ENCODE measurements at places on chromosomes 4 and X.

DNA sequence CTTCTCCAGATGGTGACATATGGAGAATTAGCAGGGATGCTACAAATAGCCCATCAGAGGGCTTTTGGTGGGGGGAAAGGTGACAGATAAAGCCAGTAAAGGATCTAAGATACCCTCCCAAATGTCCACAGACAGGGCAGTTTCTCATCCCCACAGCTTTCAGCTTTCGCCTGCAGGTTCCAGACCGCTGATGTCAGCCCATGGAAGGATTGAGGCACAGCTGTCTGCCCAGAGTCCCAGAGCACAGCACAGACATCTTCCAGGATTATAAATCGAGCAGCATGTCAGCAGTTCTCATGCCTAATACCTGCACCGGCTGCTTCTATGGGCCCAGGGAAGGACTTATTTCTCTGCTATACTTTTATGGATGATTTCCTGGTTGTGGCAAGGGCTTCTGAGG is 96.7 kb upstream of the MXRA5 start:
- DNase-seq, result no peak

DNA sequence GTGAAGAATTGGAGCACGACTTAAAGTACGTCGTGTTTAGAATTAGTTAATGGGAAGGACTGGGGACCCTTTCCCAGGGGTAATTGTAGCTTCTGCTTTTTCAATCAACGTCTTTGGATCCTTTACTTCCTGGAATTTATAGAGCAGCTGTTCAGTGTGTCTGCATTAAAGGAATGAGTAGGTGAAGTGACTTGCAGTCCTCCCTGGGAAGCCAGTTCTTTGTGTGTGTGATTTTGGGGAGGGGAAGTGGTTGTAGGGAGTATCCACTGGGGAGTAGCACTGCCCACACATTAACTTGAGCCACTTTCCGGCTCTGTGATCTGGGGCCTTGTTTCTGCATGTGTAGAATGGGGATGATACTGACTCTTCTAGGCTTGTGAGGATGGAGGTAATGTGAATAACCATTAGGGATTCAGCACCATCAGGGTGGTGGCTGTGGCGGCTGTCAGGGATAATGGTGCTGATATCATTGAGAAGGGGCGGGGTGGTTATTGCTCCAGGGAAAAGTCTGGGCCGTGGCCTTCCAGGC is 54.7 kb downstream of the TMEM131L start:
- DNase-seq, result peak; percentile 60

GRCh38 chrX:23557070-23557469 is 110.2 kb upstream of the PRDX4 start:
- no peak for DNase-seq

- DNase-seq, result no peak
These were observed 10.4 kb downstream of the RELL1 start for GRCh38 chr4:37675587-37676290.

DNA sequence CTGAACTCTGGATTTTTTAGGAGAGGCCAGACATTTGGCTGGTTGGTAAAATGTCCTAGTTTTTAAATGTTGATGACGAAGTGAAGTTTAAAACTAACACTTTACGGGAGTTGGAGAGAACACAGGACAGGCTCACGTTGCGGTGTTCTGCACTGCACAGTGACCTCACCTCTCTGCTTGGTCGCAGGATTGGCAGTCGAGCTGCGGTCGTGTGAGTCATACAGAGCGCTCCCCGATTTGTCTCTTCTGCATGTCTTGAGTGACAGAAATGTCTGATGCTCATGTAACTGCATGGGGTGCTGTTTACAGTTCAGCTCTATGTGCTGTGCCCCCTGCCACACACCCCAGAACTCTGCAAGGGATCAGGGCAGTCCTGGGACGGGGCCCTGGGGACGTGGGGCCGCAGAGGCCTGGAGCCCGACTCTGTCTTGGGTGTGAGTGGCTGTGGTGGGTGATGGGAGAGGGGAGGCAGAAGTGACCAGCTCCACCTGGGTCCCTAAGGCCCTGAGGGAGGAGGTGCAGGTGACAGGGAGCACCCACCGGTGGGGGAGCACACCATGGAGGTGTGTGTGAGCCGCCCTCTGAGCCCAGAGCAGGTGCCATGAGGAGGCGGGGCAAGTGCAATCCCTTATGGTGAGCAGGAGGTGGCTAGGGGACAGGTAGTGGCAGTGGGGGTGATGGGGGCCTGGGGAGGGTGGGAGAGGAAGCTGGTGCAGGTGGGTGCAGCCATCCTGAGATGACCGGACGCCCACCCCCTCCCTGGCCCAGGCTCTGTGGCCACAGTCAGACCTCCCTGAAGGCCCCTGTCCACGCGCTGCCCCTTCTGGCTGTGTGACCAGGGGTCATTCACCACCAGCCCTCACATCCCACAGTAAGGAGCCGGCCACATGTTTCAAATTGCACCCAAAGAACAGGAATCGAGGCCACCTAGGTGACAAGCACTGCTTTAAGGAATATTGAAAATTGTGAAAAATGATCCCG is 77.9 kb upstream of the ADRA2C start:
- DNase-seq, result no peak

DNA sequence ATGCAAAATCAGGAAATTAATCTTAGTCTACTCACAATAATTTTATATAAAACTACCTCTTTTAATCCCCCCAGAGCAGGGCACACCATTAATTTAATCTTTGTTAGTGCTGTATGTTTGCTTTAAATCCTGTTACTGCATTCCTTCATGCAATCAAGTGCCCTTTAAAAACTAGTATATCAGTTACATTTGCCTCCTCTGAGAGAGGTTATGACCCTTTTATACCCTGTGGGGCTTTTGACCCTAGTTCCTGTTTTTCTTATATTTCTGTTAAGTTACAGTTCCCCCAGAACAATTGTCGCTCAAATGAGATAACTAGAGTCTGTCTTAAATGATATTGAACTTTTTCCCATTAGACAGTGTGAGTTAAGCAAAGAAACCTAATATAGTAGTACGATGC is 46.2 kb downstream of the GPC4 start:
- DNase-seq, result no peak

GRCh38 chrX:42466332-42467046 is 311.5 kb downstream of the PPP1R2C start:
- no peak for DNase-seq

DNA sequence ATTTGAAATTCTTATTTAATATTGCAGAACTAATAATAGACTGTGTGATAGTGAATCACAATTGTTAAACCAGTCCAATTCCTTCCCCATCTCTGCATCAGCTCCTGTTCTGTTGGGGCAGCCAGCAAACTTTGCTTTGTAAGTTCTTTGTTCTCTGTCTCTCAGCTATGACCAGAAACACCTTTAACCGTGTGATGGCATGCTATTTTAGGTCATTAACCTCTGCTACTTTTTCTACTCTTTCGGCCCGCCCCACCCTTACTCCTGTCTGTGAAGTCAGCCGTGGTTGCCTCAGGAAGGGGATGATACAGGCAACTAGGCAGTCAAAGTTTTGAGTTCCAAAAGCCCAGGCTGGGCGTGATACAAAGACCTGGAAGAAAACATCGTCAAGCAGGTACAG is 51.3 kb upstream of the EGFL6 start:
- DNase-seq, result no peak

DNA sequence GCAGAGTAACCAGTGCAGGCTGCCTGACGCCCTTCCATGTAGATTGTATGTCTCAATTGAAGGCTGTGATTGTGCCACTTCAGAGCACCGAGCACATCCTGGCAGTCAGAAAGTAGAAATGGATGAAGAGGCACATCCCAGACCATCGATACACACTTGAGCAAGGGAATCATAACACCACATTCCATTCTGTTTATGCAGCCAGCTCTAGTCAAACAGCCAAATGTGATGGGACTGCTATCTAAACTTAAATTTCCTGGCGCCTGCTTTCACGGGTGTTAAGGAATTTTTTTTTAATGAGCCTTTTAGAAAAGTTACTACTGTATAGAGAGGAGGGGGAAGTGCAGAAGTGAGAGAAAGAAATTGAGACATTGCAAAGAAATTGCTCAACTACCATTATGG is 84.4 kb downstream of the PPARGC1A start:
- no peak for DNase-seq

GRCh38 chrX:40646489-40647306 is 663 bp downstream of the CXorf38 start:
- DNase-seq, result peak; percentile 16

DNA sequence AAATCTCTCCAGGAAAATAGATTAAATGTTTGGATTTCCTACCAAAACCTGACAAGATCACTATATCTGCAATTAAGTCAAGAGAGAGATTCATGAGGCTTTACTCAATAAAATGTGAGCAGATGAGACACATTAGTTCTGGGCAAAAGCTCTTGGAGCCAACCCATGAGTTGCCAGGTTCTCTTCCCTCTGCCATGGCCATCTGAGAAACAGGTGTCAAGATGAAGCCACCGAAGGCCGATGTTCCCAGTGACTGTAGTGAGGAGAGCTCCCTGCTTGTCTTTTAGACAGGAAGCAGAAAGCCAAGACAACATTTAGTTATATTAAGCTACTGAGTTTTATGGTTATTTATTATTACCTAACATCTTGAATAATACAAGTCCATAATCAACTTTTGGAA is 1068.7 kb downstream of the STPG2 start:
- no peak for DNase-seq

- no peak for DNase-seq
These were observed 163.3 kb downstream of the PTCHD1 start for GRCh38 chrX:23497919-23498318.

GRCh38 chr4:119106036-119107000 is 29.3 kb upstream of the MYOZ2 start:
- no peak for DNase-seq

GRCh38 chr4:15488136-15488535 is 18.5 kb downstream of the CC2D2A start:
- no peak for DNase-seq

- DNase-seq, result no peak
These were observed 851.4 kb downstream of the TRAM1L1 start for GRCh38 chr4:116233971-116234370.

GRCh38 chr4:94933799-94934198 is 176.0 kb downstream of the BMPR1B start:
- no peak for DNase-seq

GRCh38 chr4:80062527-80062926 is 10.5 kb downstream of the ANTXR2 start:
- DNase-seq, result no peak

- no peak for DNase-seq
These were observed 169.9 kb upstream of the HAND2 start for GRCh38 chr4:173699841-173700475.

DNA sequence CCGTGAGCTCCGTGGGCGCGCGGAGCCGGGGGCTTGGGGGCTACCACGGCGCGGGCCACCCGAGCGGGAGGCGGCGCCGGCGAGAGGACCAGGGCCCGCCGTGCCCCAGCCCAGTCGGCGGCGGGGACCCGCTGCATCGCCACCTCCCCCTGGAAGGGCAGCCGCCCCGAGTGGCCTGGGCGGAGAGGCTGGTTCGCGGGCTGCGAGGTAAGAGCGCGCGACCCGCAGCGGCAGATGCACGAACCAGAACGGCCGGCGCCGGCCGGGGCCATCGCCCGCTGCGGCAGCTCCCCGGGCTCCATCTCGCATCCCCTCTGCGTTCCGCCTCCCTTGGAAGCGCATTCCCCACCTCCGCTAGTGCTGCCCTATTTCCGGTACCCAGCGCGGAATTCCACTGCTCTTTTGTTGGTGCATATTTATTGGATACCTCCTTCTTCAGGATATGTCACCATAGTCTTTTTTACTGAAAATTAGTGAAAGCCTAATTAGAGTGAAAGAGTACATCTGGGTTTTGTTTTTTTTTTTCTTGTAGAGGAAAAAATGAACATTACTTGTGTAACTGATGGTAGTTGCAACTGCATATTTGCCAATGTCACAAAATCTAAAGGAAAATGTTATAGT is 797 bp downstream of the PKD2 start:
- DNase-seq, result no peak

DNA sequence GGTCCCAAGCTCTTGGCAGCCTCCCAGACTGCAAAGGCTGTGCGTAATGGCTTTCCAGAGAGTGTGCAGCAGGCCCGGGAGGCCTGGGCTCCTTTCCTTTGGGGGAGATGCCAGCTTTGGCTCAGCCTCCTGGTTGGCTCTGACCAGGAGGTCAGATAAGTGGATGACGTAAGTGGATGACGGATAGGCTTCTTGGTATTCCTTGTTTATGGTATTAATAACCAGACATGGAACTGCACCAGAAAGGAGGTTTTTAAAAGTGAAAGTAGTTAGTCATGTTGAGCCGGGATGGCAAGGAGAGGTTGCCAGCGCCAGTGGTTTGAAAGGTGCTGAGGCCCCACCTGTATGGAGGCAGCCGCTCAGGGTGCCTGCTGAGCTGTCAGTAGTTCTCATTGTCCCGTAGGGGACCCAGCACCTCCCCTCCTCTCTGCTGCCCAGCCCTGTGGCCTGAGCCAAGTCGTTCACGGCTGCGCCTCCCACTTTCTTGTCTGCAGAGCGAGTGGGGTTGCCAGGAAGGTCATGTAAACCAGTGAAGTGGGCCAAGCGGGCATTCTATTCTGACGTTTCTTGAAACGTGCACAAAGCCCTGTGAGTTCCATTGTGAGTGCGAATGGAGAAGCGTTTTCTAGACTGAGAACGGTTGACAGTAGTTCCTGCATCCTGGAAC is 28.7 kb upstream of the STOX2 start:
- DNase-seq, result no peak

- DNase-seq, result no peak
These were observed 53.9 kb downstream of the IRF2 start for GRCh38 chr4:184420402-184420801.

DNA sequence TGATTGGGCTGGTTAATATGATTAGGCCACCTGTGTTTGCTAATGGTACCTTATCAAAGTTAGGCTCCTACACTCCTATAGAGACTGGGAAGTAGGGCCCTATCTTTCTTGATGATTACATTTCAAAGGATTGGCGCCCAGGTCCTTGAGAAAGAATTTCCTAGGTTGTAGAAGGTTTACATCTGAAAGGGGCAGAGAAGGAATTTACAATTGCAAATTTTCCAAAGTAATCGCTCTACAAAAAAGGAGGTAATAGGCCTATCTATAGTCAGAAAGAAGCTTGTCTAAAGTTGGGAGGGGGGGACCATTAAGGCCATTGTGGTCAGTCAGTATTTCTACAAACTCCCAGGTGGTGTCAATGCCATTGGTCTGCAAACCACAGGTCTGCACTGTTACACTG is 638.4 kb downstream of the IL1RAPL1 start:
- DNase-seq, result no peak

- DNase-seq, result no peak
These were observed 112.1 kb downstream of the DHRSX start for GRCh38 chrX:2388669-2389068.

Data from inflammatory macrophage treated with lipopolysaccharide for 1 hour (primary cell).